ENCODE measurements at places on chromosomes 6 and 20.

GRCh38 chr6:46357591-46357990 is 133.7 kb downstream of the RCAN2 start:
- no peak for DNase-seq

DNA sequence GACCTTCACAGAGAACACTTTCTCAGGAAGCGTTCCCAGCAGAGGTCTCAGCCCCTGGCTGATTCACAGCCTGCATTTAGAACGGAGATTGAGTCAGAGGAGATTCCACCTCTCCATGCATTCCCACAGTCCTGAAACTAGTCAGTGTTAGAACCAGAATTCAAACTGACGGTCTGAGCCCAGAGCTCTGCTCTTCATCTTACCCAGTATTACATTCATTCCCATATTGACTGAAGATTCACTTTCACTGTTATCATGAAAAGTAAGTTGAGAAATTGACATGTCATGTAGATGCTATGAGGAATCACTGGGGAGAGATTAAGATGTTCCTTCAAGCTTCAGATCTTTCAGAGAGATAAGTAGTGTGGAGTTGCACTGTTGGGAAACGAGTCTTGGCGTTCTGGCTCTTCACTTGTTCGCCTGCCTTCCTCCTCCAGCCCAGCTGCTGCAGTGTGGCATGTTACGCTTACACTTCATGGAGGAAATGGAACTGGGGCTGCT is 28.3 kb downstream of the MAS1 start:
- DNase-seq, result no peak

- no peak for DNase-seq
These were observed 160.4 kb downstream of the ZFP64 start for GRCh38 chr20:52031206-52031562.

- DNase-seq, result no peak
These were observed 146.9 kb upstream of the CITED2 start for GRCh38 chr6:139521338-139521737.

DNA sequence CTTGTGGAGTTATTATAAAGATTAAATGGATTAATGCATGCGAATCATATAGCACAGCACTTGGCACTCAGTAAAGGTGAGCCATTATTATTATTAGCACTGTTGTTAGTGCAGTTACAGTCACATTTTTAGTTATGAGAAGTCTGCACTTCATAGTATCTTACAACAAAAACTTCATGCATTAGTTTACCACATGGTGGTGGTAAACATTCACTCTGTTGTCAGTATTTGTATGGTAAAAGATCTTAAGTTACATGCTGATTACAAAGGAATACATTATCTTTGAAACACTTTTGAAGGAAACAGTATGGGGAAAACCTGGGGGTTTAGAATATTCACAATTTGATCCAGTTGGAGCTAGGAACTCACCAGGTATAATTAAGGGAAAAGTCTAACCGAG is 20.8 kb downstream of the TMEM14A start:
- DNase-seq, result no peak

- no peak for DNase-seq
These were observed 806.6 kb downstream of the C6orf118 start for GRCh38 chr6:164502833-164503232.

- peak; percentile 68 for DNase-seq
These were observed 62.4 kb downstream of the TNFRSF21 start for GRCh38 chr6:47247227-47247797.

DNA sequence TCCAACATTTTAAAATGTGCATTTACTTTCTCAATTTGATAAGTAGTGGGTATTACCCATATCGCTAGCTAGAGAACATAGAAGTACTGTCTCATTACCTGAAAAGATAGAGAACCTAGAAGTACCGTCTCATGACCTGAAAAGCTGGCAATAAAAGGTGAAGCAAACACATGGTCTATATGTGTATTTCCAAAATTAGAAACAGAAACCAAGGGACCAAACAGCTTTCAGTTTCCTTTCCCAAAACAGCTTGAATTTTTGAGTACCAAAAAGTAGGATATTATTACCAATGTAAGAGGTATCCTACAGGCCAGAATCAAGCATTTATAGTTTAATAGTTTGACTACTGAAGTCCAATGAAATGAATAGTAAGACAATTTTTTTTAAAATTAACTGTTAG is 77.2 kb downstream of the KIF13A start:
- DNase-seq, result no peak

DNA sequence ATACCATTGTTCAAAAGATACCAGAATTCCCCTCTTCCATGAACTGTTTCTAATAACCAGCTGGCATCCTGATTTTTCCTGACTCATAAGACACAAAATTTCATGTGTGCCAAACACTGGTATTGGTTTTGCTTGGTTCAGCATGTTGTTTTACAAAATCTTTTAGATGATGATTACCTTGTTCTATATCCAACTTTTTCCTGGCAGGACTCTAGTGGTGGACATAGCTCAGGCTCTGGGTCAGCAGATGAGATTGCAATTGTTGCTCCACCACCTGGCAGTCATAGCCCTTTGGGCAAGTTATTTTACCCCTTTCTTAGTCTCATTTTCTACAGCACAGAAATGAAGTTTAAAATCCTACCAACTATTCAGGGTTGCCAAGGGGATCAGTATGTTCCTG is 6.2 kb downstream of the TRIM38 start:
- DNase-seq, result no peak

GRCh38 chr6:156822747-156823206 is 45.6 kb downstream of the ARID1B start:
- no peak for DNase-seq

GRCh38 chr20:34781220-34781619 is 44.2 kb downstream of the NCOA6 start:
- DNase-seq, result no peak
